Stimulated activated CD8-positive, alpha-beta memory T cell treated with anti-CD3 and anti-CD28 coated beads, Interleukin-15, amount 100 ng/mL, for 24 hours (primary cell): ENCODE measurements at places on chromosomes 12 and 14.

- no peak for DNase-seq
These were observed 90.9 kb downstream of the ACTN1 start for GRCh38 chr14:68888025-68888850.

DNA sequence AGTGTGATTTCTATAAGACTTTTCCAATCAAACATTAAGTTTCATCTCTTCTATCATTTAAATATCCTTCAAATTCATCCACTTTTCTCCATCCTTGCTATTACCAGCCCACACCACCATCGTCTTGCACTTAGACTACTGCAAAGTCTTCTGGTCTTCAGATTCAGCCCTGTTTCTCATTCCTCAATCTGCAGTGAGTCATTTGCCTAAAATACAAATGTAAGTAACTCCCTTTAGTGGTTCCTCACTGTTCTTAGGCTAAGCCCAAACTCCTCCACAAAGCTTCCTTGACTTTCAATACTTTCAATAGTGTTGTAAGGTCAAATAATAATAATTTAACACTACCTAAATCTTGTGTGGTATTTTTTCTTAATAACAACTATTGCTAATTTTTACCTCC, 83.3 kb downstream of the PLEKHG7 start:
- DNase-seq: no peak

- DNase-seq: no peak
These were observed 58.7 kb downstream of the POLR3B start for GRCh38 chr12:106416273-106416672.

DNA sequence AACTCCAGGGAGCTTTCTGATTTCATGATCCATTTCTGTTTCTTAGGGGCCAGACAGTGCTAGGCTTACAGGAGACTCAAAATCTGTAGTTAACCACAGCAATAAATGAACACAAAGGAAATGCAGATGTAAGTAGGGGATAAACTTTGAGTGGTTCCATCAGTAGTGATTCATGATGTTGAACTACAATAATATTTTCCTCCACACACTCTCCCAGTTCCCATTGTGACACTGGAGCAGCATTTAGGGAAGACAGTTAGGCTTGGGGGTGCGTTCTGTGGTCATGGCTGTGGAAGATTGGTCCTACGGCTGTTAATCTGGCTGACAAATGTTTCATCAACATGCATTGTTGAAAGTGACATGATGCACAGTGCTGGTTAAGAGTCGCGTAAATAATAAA, 66.9 kb downstream of the HMGA2 start:
- no peak for DNase-seq

GRCh38 chr12:94012071-94012470, 136.3 kb upstream of the PLXNC1 start:
- DNase-seq: no peak

DNA sequence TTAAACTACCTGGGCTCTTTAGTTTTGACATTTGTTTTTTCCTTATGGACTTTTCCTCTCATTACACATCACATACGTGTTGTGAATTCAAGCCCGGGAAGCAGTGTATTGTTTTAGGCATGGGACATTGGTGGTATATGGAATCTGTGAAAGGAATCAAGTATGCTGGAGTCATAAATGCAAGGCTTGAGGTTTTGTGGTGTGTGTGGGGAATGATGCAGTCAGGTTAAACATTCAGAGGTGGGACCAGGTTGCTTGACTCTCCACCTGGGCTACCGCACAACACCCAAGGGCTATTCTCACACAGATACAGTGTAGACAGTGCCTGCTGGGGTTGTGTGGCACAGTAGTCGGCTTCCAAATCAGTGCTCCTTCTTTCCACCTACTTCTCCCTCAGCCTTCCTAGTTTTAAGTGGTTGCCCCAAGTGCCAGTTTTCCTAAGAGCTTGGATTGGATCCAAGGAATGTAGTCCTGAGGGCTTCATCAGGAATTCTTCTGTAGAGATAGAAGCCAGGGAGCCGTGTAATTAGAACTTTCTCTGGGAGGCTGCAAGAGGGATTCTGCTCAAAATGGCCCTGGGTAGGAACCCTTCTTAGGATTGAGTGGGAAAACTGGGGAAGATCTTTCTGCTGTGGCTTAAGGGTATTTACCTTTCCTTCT, 243.7 kb downstream of the C12orf75 start:
- no peak for DNase-seq

GRCh38 chr12:58358369-58358768, 417.0 kb downstream of the ATP23 start:
- no peak for DNase-seq

GRCh38 chr12:76241371-76241770, 106.8 kb downstream of the BBS10 start:
- DNase-seq: no peak

DNA sequence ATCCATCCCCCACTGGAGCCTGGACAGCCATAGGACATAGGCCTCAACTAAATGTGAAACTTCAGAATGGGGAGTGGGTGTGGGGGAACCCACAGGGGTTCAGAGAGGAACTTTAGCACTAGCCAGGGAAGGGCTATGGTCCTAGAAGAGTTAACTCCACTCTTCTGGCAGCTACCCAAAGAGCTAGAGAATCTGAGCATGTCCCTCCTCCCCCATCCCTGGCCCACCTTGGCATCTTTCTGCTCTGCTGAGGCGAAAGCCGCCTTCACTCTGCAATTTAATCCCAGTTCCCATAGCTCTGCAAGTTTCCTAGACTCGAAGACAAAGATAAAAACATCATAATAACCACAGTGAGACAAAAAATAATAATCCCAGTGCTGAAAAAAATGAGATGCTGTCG, 214.7 kb upstream of the RTL1 start:
- DNase-seq: no peak

DNA sequence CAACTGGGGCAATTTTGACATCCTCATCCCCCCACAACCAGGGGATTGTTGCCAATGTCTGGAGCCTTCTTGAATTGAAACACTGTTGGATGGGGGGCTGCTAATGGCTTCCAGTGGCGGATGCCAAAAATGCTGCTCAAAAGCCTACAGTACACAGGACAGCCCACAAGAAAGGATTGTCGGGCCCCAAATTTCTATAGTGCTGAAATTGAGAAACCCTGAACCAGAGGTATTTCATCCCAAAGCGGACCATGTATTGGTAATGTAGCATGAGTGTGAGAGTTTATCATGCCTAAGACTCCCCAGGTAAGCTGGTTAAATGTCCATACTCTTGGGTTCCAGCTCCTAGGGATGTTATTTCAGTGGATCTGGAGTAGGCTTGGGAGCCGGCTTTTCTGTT, 544.0 kb downstream of the BCL11B start:
- DNase-seq: no peak

DNA sequence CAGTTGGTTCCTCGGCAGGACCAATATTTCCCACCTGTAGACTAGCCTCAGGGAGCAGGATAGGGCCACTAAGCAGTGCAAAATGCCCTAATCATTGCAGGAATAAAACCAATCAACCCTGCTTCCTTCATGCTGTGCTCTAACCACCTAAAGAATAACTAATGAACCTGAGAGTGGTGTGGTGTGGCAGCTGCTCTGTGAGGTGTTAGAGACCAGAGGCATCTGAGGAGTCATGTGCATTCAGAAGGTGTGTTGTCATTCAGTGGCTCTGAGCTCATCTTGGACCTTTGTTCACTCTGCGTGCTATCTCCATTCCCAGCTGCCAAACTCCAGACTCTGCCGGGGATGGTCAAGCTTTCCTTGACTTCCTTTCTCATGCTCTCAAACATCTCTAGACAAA, 136.7 kb upstream of the EGLN3 start:
- DNase-seq: no peak

- DNase-seq: no peak
These were observed 83.4 kb downstream of the CNTN1 start for GRCh38 chr12:40775661-40776060.
